A549 treated with DMSO at 1 μM for 4 hours (cell line): ENCODE measurements at places on chromosomes 2 and 18. TPM values are rescaled to one million over a fixed set of nuclear protein-coding genes. Genes with fewer than 3 reads are reported as not detected.

The HOXD1 gene
- total RNA-seq, result 0.12 to 0.28 TPM (median 0.26 TPM) in 5 replicates

The GAREM1 gene
- 2.0 to 3.0 TPM (median 2.9 TPM) in 5 replicates for total RNA-seq

The CD207 gene
- not detected in 5 replicates for total RNA-seq

The IL1RN gene
- 0.29 to 0.43 TPM (median 0.34 TPM) in 5 replicates for total RNA-seq

The CHST9 gene
- not detected in 5 replicates for total RNA-seq

The EPHA4 gene
- total RNA-seq, result 0.37 to 1.2 TPM (median 0.72 TPM) in 5 replicates

The MLPH gene
- 180 to 294 TPM (median 277 TPM) in 5 replicates for total RNA-seq

The LYG2 gene
- total RNA-seq, result not detected in 5 replicates

The ZNF512 gene
- total RNA-seq, result 13.6 to 19.8 TPM (median 18.9 TPM) in 5 replicates

The TCF23 gene
- total RNA-seq, result not detected in 5 replicates
